ENCODE measurements at places on chromosomes 16 and 17. TPM values are rescaled to one million over a fixed set of nuclear protein-coding genes. Genes with fewer than 3 reads are reported as not detected.

Gene ZNF646
- 9.4 TPM for total RNA-seq

Gene CDK5RAP3
- total RNA-seq: 69.1 TPM

Gene SEBOX
- total RNA-seq: not detected

Gene CRHR1
- total RNA-seq: not detected

Gene LCMT1
- total RNA-seq: 35.3 TPM

Gene PRKCA
- 31.8 TPM for total RNA-seq

Gene SLC47A1
- total RNA-seq: 1.7 TPM

Gene DPEP3
- total RNA-seq: not detected

Gene OTOP3
- not detected for total RNA-seq
